ENCODE measurements at places on chromosomes 6 and 20. TPM values are rescaled to one million over a fixed set of nuclear protein-coding genes. Genes with fewer than 3 reads are reported as not detected.

The PTGIS gene
- total RNA-seq = not detected

The PSORS1C2 gene
- total RNA-seq = not detected

The CFAP206 gene
- total RNA-seq = not detected

The TINAG gene
- total RNA-seq = not detected

- DNase-seq = no peak
These were observed 791.0 kb upstream of the HS3ST5 start for GRCh38 chr6:115133790-115134189.

DNA sequence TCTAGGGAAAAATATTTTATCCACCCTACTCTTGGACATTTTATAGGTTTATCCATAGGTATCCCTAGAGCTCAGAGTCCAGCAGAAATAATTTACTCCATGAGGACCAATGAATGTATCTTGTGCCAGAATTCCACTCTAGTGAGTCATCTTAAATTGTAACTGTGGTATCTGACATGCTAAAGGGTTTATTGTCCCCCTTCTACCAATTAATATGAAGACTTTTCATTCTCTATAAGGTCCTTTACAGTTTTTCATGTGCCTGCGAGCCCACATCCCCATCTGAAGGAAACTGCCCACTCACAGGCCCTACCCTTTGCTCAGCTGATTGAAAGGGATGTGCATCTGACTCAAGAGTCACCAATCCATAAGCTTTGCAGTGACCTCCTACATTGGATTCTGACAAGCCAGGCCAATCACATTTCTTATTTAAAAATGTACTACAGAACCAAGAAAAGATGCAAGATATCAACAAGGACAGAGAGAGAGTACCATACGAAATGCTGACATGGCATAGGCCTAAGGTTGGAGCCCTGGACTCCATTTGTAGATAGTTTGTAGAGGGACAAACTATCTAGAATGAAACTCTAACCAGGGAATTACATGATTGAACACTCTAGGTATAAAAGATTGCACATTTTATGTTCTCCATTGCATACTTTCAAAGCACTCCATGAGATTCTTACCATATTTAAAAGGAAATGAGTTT lies 93.4 kb upstream of the DEFB112 start:
- DNase-seq = no peak

- DNase-seq = no peak
These were observed 43.8 kb upstream of the KIF13A start for GRCh38 chr6:18031189-18031588.

GRCh38 chr20:57229490-57229889 lies 37.0 kb downstream of the BMP7 start:
- DNase-seq = no peak

GRCh38 chr6:169577974-169578373 lies 123.9 kb downstream of the WDR27 start:
- no peak for DNase-seq
